Epithelial cell of proximal tubule (primary cell): ENCODE measurements at places on chromosomes 1 and 21.

DNA sequence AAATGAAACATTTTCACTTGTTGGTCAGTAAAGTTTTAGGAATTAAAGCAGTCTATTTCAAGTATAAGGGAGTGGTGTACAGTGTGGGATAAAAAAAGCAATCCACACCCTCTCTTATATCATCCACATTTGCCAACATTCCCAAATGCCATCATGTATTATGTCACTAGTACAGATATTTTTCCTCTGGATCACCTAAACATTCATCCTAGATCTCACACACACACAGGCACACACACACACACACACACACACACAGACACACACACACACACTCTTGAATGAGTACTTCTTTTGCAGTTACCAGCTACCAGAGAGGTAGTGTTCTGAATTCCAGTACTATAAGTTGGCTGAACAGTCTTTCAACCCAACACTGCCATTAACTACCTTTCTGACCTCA lies 1369.1 kb upstream of the ADGRL4 start:
- DNase-seq, result peak; percentile 59

DNA sequence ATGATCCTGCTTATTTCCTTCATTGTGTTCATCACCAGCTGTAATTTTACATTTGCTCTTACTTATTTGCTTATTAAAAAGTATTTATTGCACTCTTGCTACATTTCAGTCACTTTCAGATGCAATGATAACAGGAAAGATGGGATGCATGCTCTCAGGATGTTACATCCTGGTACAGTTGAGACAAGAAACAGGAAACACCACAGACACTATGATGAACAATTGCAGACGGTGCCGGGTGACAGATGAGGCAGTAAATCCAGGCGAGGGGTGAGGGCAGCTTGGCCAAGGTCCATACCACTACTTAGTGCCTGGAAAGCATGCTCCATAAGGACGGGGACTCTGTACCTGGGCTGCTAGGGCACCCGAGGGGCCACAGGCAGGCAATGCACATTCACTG lies 156.6 kb upstream of the RAB4A start:
- no peak for DNase-seq

DNA sequence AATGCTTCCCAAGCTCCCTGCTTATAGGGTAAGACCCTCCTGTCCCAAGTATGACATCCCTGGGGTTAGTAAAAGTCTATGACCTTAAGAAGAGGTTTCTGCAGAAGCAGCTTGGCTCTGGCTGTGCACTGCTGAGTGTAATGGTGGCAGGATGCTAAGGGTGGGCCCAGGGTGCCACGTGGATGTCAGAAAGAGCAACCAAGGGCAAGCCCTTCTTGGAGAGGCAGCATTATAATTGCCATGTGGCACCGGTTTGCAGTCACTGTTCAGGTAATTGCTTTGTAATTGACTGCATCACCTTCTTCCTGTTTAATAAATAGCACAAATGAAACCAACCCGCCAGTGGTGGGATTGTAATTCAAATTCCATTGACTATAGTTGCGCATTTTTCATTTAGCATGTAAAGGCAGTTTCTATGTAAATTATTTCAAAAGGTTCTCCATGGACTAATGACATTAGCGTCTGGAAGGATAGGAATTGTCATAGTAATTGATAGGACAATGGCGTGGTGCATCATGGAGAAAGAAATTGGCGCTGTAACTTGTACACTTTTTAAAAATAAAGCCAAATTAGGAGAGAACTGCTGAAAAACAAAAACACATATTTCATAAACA lies 490.6 kb upstream of the VAMP3 start:
- DNase-seq, result no peak

DNA sequence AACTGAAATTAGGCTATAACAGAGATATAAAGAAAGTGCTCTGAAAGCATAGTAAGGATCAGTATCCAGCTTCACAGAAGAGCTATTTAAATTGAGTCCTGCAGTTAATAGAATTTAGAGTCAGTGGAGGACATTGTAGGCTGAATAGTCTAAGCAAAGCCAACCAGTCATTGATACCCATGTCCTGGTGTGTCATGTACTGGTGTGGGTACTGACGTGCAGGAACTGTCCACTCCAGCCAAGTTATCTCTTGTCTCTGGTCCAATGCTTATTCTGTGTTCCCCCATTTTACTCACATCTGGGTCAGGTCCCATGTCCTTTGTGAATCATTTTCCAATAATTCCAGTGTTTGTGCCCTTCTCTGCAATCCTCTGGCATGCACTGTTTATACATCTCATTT lies 90.0 kb downstream of the MACF1 start:
- no peak for DNase-seq

DNA sequence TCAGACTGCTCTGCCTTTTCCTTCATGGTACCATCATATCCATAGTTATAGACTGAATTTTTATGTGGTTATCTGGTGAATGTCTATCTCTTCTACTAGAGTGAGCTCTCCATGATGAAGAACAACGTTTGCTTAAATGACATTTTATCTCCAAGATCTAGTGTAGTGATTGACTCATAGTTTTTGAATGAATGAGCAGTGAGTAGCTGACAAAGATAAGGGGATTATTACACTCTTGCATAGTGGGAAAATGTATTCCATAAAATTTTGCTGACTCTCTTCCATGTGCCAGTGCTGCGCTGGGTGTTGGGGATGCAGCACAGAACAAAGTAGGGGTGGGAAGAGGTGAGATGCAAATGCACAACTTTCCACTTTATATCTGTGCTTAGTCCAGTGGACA lies 147.7 kb downstream of the TGFB2 start:
- DNase-seq, result no peak

DNA sequence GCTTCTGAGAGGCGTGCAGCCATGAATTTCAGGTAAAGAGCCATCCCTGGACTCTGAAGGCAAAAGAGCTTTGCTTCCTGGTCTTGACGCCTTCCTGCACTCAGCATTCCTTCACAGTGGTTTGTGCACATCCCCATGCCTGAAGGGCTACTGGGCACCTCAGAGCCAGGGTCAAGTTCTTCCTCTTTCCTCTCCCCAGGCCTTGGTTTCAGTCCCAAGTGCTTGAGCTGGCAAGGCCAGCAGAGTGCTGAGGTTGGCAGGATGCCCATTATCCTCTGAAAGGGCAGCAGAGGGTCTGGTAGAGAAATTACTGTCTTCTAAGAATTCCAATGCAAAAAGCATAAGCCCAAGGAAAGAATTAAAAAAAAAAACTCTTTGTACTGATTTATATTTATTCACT lies 1064.9 kb downstream of the TTLL7 start:
- DNase-seq, result no peak

- DNase-seq, result no peak
Measured at GRCh38 chr1:92820024-92820423, 11.8 kb upstream of the RPL5 start.

DNA sequence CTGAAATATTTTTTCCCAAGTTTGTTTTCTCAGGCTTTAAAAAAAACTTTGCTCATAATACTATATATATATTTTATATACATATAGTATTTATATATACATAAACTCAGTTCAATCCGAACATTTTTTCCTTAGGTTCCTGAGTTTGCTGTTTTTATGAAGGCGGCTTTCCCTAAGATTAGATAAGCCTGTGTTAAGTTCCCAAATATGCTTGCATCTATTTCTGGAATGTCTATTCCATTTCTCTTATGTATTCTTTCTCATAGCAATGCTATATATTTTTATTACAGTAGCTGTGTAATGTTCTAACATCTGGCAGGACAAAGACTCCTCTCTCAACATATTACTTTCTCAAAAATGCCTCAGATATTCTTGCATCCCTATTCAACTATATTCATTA lies 45.9 kb downstream of the ADSS2 start:
- DNase-seq, result no peak

DNA sequence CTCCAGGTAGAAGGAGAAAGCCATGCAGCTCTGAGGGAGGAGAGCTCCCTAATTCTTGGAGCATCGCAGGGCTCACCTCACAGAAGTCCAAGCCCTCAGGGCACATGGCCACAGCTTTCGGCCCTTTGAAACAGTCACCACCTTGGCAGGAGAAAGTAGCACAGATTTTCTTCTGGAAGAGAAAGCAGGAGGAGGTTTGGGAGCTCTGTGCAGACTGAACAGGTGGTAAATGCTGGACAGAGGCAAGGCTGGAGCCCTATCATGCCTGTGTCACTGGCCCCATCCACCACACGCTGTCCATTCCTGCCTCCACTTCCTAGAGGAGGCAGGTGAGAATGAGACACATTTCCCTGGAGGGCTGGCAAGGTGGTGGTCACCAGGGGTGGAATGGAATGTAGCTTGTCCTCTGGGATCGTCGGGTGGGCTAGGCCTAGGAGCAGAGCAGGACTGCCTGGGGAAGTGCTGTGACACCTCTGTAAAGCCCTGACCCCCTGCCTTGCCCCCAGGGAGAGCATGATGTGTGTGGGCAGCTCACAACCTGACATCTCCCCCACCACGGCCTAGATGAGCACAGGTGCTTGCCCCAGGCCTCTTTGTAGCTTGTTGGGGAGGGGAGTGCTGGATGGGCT lies 2.8 kb upstream of the INPP5B start:
- no peak for DNase-seq

DNA sequence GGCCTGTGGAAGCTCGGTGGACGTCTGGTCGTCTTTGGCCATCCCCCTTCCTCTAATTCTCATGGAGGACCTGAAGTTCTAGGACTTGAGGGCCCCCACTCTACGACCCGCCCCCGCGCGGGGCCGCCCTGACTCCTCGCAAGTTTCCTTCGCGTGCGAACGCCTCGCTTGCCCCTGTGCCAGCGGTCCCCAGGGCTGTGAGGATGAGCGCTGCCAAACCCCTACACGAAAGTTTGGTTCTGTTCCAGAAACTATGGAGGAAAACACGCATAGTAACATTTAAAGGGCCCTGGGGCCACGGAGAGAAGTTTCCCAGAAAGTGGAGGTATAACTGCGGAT lies 304 bp upstream of the GNG12 start:
- no peak for DNase-seq

- DNase-seq, result no peak
Measured at GRCh38 chr1:207799989-207800648, 48.3 kb downstream of the CD46 start.

- no peak for DNase-seq
Measured at GRCh38 chr1:182279724-182280503, 111.7 kb downstream of the GLUL start.

DNA sequence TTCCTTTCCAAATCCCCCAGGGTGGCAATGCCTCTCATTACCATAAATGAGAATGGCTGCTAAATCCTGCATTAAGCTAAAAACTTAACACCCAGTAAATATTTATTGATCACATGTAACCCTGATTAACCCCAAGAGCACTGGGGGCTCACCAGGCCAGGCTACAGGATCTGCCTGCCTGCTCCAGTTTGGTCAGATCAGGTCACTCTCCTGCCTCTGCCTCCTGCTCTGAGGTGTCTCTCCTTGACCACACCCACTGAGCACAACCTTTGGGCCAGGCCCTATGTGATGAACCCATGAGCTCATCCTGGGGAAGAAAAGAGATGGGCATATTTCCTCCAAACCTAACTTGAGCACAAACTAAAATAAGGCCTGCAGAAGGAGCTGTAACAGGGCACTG lies 93.5 kb downstream of the TRABD2B start:
- DNase-seq, result no peak

GRCh38 chr1:166840309-166841274 lies 1.3 kb downstream of the POGK start:
- DNase-seq, result no peak

DNA sequence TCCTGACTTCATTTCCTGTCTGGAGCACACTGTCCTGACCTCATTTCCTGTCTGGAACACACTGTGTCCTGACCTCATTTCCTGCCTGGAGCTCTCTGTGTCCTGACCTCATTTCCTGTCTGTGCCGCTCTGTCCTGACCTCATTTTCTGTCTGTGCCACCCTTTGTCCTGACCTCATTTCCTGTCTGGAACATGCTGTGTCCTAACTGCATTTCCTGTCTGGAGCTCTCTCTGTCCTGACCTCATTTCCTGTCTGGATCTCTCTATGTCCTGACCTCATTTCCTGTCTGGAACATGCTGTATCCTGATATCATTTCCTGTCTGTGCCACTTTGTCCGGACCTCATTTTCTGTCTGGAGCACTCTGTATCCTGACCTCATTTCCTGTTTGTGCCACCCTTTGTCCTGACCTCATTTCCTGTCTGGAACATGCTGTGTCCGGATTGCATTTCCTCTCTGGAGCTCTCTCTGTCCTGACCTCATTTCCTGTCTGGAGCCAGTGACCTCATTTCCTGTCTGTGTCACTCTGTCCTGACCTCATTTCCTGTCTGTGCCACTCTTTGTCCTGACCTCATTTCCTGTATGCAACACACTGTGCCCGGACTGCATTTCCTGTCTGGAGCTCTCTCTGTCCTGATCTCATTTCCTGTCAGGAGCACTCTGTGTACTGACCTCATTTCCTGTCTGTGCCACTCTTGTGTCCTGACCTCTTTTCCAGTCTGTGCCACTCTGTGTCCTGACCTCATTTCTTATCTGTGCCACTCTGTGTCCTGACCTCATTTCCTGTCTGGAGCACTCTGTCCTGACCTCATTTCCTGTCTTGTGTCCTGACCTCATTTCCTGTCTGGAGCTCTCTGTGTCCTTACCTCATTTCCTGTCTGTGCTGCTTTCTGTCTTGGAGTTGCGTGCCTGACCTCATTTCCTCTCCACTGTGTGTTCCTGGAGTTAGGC lies 27.6 kb downstream of the SKI start:
- no peak for DNase-seq

DNA sequence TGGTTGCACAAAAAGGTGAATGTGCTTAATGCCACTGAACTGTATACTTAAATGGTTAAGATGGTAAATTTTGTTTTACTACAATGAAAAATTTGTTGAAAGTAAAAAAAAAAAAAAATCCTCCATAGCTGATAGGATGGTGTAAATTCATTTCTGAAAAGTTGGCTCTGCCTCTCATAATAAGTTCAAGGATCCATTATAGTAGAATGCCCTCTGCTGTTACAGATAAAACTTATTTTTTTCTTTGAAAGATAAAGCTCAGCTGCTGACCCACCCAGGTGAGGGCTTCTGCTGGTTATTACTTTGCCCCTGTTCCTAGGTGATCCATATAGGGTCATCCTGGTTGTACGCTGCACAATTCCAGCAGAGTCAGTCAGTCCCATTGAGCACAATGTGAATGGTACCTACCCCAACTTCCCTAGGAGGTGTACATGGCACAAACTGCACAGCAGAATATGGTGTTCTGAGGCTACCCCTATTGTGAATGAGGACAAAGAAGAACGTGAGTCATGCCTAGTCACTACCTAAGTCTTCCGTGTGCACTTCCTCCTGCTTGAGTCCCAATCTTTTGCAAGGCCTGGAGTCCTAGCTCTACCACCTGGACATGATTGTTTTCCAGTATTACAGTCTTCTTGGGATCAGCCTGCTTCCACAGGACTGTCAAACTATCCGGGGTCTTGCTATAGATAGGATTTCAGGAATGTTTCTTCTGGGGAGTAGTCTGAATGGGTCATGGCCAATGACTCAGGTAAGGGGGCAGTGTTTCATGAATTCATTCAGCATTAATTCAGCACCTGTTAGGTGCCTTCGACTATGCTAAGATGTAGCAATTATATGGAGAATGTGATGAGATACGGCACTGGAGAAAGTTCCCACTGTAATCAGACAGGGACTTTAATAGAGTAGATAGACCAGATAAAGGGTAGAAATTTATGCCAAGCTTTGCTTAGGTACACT lies 20.8 kb upstream of the CD5L start:
- DNase-seq, result peak; percentile 4
